ENCODE measurements at places on chromosomes 7 and 10.

DNA sequence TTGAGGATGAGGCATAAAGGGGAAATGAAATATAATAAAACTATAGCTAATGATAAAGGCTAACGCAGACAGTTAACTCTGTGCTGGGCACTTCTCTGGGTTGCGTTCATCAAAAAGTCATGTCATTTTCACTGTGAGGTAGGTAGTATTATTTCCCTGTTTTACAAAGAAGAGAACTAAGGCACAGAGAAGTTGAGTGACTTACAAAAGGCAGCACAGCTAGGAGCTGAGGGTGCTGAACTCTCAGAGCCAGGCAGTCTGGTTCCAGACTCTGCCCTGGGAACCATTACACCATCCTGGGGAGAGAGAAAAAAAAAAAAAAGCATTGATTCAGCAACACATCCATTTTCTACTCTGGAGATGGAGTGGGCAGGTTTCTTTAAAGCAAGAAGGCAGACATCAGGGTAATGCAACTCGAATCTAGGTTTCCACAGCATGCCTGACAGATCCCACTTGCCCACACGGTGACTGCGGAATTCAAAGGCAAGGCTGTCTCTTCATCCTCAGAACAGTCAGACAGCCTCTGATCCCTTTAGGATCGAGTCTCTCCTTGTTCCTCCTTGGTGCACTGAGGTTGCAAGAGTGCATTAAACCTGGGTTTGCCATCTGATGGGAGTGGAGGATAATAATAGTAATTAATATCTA lies 40.6 kb upstream of the ECHDC3 start:
- no peaks in the 10 kb centered on the region for H3K4me1 ChIP-seq
- peaks cover 75% of the 10 kb centered on the region for H3K27me3 ChIP-seq
- no peak overlapping the region for H3K4me3 ChIP-seq
- H3K27ac ChIP-seq = no peak overlapping the region
- H3K36me3 ChIP-seq = no peaks in the 10 kb centered on the region
- no peak for DNase-seq

GRCh38 chr10:74677951-74678350 lies 148.4 kb upstream of the KAT6B start:
- H3K27me3 ChIP-seq = no peaks in the 10 kb centered on the region
- no peaks in the 10 kb centered on the region for H3K36me3 ChIP-seq
- H3K4me1 ChIP-seq = no peaks in the 10 kb centered on the region
- H3K27ac ChIP-seq = no peak overlapping the region

DNA sequence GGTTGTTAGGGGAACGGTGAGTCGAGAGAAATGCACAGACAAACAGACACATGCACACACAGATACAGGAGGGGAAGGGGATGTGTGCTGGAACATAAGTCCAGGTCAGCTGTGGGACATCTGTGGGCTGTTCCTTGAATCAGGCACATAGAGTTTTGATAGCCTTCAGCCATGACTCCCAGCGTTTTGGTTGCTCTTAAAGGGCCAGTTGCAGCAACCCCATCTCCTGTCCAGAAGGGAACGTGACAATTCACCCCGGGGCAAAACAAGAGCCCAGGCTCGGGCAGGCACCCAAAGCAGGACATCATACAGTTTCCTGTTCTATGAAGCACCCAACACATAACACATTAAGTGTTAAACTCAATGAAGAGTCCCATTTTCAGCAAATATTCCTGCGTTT lies 9.6 kb downstream of the INSYN2A start:
- no peaks in the 10 kb centered on the region for H3K4me1 ChIP-seq
- DNase-seq = no peak
- H3K27me3 ChIP-seq = no peaks in the 10 kb centered on the region
- no peak overlapping the region for H3K27ac ChIP-seq
- no peak overlapping the region for H3K4me3 ChIP-seq
- H3K36me3 ChIP-seq = no peaks in the 10 kb centered on the region

GRCh38 chr10:1670541-1671365 lies 66.6 kb downstream of the ADARB2 start:
- H3K4me1 ChIP-seq = no peaks in the 10 kb centered on the region
- no peak overlapping the region for H3K4me3 ChIP-seq
- no peaks in the 10 kb centered on the region for H3K27me3 ChIP-seq
- H3K36me3 ChIP-seq = no peaks in the 10 kb centered on the region
- no peak for DNase-seq

- no peaks in the 10 kb centered on the region for H3K27me3 ChIP-seq
- H3K4me1 ChIP-seq = no peaks in the 10 kb centered on the region
- H3K4me3 ChIP-seq = no peak overlapping the region
- H3K27ac ChIP-seq = no peak overlapping the region
- DNase-seq = no peak
- H3K36me3 ChIP-seq = no peaks in the 10 kb centered on the region
These were observed 46.7 kb upstream of the TEX47 start for GRCh38 chr7:88842201-88842600.

DNA sequence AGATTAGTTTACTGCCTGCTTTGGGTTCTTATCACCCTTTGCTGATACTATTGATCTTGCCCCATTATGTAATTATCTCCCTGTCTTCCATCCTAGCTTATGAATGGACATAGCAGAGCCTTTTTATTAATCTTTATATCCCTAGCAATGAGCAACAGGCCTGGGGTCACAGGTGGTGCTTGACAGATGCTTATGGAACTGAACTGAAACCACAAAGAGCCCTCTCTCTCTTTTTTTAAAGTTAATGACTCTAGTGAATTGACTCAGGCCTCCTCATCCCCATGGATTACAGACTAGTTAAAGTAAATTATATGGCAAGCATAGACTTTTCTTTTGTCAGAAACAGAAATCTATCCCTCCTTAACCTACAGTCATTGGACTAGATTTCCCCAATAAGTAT lies 265.2 kb downstream of the PHTF2 start:
- H3K27ac ChIP-seq = no peak overlapping the region
- DNase-seq = no peak
- H3K4me3 ChIP-seq = no peak overlapping the region

- no peaks in the 10 kb centered on the region for H3K27me3 ChIP-seq
- 0 out of 2 replicates have a peak, but pooled peaks cover 6% of the 10 kb centered on the region for H3K4me1 ChIP-seq
- peak; percentile 39 for DNase-seq
- H3K4me3 ChIP-seq = no peak overlapping the region
- no peaks in the 10 kb centered on the region for H3K36me3 ChIP-seq
- H3K27ac ChIP-seq = peak overlapping the region; percentile 24
These were observed 383.5 kb upstream of the VWC2 start for GRCh38 chr7:49389871-49390479.
